ENCODE measurements at places on chromosomes 1 and 21.
A peak's percentile ranks its signal among the peaks of the same experiment; 100 is the strongest.

DNA sequence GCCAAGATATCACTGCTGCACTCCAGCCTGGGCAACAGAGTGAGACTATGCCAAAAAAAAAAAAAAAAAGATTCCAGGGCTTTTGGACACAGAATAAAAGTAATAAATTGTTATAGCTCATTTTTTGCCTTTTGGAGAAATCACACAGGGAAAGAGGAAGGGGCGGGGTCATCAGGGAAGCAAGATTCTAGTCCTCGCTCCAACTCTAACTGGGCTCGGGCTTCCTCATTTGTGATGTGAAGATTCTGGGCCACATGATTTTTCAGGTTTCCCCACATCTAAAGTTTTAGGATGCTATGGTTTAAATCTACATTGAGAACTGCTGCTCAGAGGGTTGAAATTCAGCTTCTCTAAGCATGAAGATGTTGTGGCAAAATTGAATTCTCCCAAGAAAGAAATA lies 179.3 kb upstream of the PLXNA2 start:
- H3K4me3 ChIP-seq: no peak overlapping the region
- H3K27me3 ChIP-seq: no peaks in the 10 kb centered on the region
- H3K27ac ChIP-seq: no peak overlapping the region
- H3K4me1 ChIP-seq: no peaks in the 10 kb centered on the region
- no peaks in the 10 kb centered on the region for H3K36me3 ChIP-seq
- DNase-seq: no peak

DNA sequence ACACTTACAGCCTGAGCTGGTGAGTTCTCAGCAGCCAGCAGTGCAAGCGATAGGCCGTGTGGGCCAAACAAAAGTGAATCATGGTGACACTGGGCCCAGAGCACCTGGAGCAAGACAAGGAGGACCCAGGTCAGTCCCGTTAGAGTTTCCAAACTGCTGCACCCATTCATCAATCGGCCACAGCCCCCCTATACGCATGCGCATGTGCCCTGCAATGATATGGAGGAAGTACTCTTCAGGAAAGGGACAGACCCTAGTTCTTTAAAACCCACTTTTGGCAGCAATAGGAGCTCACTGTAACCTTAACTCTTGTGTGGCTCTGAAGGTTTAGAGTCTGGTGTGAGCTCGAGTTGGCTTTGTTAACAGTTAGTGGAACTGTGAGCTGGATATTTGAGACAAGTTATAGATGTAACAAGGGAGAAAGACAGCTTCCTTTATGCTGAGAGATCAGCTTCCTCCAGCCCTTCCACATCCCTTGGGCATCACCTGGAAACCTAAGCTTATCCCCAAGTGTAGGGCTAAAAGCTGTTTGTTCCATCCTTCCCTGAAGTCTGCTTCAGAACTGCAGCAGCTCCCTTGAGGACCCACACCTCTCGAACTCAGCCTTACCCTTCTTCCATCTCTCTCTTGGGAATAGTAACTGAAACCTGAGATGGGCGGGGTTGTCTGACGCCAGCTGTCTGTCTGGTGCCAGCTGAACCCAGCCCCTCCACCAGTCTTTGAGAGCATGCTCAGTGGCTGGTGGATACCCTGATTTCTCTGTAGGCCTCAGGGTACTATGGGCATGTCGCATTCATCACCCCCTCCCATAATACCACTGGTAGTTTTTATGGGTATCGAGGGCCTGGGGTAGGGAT lies 17.7 kb downstream of the NMNAT1 start:
- no peaks in the 10 kb centered on the region for H3K36me3 ChIP-seq
- DNase-seq: no peak
- H3K4me1 ChIP-seq: no peaks in the 10 kb centered on the region
- H3K27ac ChIP-seq: no peak overlapping the region

DNA sequence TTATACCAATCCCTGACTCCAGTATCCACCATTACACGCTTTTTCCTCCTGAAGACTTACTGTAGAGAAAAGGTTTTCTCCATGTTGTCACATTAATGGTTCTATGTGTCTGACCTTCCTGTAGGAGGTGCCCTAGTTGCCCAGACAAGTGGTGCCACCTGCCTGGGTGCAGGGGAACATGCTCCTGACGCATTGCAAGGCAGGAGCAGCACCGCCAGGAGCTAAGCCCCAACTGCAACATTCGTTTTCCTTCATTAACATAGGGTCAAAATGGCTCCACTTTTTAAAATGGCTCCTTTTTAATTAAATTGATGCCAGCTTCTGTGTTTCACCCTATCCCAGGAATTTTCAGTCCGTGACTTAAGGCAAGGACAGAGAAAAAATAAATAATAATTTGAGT lies 220.1 kb upstream of the SAMSN1 start:
- no peaks in the 10 kb centered on the region for H3K36me3 ChIP-seq
- DNase-seq: no peak
- no peak overlapping the region for H3K4me3 ChIP-seq
- H3K4me1 ChIP-seq: no peaks in the 10 kb centered on the region
- no peaks in the 10 kb centered on the region for H3K27me3 ChIP-seq

- no peak overlapping the region for H3K27ac ChIP-seq
- no peaks in the 10 kb centered on the region for H3K4me1 ChIP-seq
- no peak for DNase-seq
- H3K36me3 ChIP-seq: no peaks in the 10 kb centered on the region
- H3K4me3 ChIP-seq: no peak overlapping the region
Observed at GRCh38 chr1:27074175-27074780, 61.6 kb upstream of the TENT5B start.

DNA sequence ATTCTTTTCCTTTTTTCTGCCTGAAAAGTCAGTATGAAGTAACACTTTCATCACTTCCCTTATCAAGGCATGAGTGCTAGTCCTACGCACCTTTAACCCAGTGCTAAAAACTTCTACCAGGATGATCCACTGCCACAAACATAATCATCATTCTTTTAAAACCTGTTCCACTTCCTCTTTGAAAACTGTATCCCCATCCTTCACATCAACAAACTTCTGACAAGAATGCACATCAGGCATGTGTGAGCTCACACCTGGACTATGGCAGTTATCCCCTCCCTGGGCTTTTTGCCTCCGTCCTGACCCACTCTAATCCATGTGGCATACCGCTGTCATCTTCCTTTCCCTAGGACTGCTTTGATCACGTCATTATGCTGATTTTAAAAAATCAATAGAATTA lies 70.2 kb downstream of the ESRRG start:
- H3K4me1 ChIP-seq: no peaks in the 10 kb centered on the region
- H3K36me3 ChIP-seq: no peaks in the 10 kb centered on the region
- no peak overlapping the region for H3K4me3 ChIP-seq
- H3K27me3 ChIP-seq: no peaks in the 10 kb centered on the region

DNA sequence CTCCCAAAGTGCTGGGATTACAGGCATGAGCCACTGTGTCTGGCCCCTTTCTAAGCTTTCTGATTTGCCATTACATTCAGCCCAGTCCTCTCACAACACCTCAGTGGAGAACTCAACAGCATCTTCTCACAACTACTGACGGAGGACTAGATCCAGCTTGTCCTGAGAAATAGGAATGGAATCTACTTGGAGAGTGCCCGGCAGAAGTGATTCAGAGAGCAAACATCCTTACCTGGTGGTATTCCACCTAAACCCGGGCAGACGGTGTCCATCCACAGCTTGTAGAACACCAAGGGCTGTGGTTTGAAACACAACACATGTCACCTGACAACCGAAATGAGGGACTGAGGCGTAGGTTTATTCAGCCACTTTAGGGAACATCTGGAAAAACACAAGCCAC lies 28.8 kb upstream of the CCSAP start:
- no peak overlapping the region for H3K4me3 ChIP-seq
- H3K36me3 ChIP-seq: no peaks in the 10 kb centered on the region
- DNase-seq: no peak
- H3K27ac ChIP-seq: peak overlapping the region; percentile 73
- no peaks in the 10 kb centered on the region for H3K4me1 ChIP-seq

DNA sequence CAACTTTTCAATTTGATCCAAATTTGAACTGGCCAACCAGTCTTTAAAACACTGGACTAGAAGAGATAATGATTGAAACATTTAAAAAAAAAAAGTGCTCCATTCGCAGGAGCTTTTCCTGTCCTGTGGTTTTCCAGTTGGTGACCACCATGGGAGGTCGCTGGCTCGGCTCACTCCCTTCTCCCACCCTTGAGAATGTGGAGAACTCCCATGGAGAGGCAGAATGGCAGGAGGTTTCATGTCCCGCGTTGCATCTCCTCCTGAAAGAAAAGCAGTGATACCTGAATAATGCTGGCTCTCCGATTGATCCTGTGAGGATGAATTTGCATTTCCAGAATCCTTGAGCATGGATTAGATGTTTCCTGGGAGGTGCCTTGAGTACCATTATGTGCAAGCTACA lies 16.5 kb upstream of the MPZL1 start:
- no peaks in the 10 kb centered on the region for H3K27me3 ChIP-seq
- DNase-seq: no peak
- no peak overlapping the region for H3K4me3 ChIP-seq
- H3K27ac ChIP-seq: no peak overlapping the region
- peaks cover 64% of the 10 kb centered on the region for H3K36me3 ChIP-seq
- peaks cover 17% of the 10 kb centered on the region for H3K4me1 ChIP-seq

- H3K4me3 ChIP-seq: no peak overlapping the region
- H3K27ac ChIP-seq: no peak overlapping the region
- H3K4me1 ChIP-seq: peaks cover 21% of the 10 kb centered on the region
- H3K27me3 ChIP-seq: no peaks in the 10 kb centered on the region
Observed at GRCh38 chr1:179042700-179043099, 17.0 kb downstream of the FAM20B start.

DNA sequence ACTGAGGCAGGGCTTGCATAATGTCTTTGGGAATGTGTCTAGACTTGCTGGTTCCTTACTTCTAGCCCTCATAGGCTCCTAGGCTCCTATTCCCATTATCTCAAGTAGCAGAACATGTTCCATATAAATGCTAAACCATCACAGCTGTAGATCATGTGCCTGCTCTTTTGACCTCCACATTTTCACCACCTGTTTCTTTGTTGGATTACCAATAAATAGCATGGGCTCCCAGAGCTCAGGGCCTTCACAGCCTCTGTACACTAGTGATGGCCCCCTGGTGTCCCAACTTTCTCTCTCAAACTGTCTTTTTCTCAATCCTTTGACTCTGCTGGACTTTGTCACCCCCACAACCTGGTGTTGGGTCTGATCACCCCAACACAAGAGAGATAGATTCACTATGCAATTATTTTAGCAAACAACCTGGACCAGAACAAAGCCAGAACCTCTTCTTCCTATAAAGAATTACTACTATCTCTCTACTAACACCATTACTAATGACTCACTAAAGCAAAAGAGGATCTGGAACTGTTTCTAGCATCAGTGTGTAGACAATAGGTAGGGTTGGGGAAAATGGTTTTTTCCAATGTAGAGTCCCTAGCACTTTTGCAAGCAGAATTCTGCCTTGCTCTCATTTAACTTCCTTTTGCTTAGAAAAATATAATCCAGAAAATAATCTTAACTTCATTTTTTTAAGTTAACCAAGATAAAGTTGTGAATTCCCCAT lies 51.7 kb downstream of the WLS start:
- H3K4me3 ChIP-seq: no peak overlapping the region
- H3K4me1 ChIP-seq: peaks cover 31% of the 10 kb centered on the region
- H3K27ac ChIP-seq: no peak overlapping the region
- no peaks in the 10 kb centered on the region for H3K36me3 ChIP-seq
- H3K27me3 ChIP-seq: no peaks in the 10 kb centered on the region

GRCh38 chr1:18561967-18562366 lies 68.7 kb upstream of the PAX7 start:
- no peak overlapping the region for H3K27ac ChIP-seq
- H3K4me1 ChIP-seq: no peaks in the 10 kb centered on the region
- no peaks in the 10 kb centered on the region for H3K36me3 ChIP-seq

GRCh38 chr1:14094611-14095400 lies 394.8 kb downstream of the PRDM2 start:
- H3K27ac ChIP-seq: no peak overlapping the region
- DNase-seq: no peak
- no peaks in the 10 kb centered on the region for H3K4me1 ChIP-seq
- no peaks in the 10 kb centered on the region for H3K36me3 ChIP-seq
- no peak overlapping the region for H3K4me3 ChIP-seq
- H3K27me3 ChIP-seq: no peaks in the 10 kb centered on the region

- no peaks in the 10 kb centered on the region for H3K27me3 ChIP-seq
- no peak for DNase-seq
- no peaks in the 10 kb centered on the region for H3K36me3 ChIP-seq
Observed at GRCh38 chr1:184640505-184640904, 114.2 kb downstream of the EDEM3 start.

GRCh38 chr21:36330904-36331303 lies 10.9 kb downstream of the MORC3 start:
- H3K27ac ChIP-seq: no peak overlapping the region
- H3K4me1 ChIP-seq: peaks cover 48% of the 10 kb centered on the region
- no peak for DNase-seq
- H3K36me3 ChIP-seq: peaks cover 33% of the 10 kb centered on the region
- H3K27me3 ChIP-seq: no peaks in the 10 kb centered on the region
- no peak overlapping the region for H3K4me3 ChIP-seq

DNA sequence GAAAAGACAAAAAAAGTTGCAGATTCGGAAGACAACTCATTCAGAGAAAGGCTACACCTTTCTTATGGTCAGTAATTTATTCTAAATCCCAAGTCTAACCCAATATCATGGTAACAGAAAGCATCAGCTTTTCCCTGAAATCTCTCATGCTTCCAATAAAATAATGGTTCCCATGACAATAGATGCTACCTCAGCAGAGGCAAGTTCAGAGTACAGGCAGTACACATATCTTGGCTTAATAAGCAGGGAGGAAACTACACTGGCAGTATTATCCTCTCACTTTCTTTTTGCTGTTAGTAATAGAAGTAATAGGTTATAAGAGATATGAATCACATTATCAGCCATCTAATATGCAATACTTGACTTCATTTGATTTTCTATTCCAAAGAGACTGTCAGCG lies 137.1 kb downstream of the DPYD start:
- H3K36me3 ChIP-seq: no peaks in the 10 kb centered on the region
- H3K27me3 ChIP-seq: no peaks in the 10 kb centered on the region
- no peak overlapping the region for H3K4me3 ChIP-seq
- no peak for DNase-seq
- no peak overlapping the region for H3K27ac ChIP-seq

Data from heart left ventricle (tissue), 16 donors.